Stimulated activated CD8-positive, alpha-beta memory T cell treated with anti-CD3 and anti-CD28 coated beads, Interleukin-2, amount 100 ng/mL, for 1 hour (primary cell): ENCODE measurements at places on chromosomes 7 and 10.

GRCh38 chr7:24172856-24173255 lies 111.1 kb upstream of the NPY start:
- DNase-seq = no peak

DNA sequence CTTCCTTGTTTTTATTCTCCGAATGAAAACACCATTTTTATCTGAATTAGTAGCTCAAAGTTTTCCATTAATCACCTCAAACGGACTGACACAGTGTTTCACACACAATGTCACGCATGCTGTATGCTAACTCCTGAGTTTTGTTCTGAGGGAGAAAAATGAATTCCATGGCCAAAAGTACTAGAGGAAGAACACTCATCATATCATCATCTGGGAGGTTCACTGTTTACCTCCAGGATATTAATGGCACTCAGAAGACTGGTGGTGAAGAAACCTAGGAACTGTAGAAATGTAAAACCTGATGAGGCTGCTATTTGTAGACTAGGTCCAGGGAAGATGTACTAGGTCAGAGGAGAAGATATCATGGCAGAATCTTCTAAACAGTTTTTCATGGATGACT lies 395.6 kb upstream of the ETV1 start:
- no peak for DNase-seq

DNA sequence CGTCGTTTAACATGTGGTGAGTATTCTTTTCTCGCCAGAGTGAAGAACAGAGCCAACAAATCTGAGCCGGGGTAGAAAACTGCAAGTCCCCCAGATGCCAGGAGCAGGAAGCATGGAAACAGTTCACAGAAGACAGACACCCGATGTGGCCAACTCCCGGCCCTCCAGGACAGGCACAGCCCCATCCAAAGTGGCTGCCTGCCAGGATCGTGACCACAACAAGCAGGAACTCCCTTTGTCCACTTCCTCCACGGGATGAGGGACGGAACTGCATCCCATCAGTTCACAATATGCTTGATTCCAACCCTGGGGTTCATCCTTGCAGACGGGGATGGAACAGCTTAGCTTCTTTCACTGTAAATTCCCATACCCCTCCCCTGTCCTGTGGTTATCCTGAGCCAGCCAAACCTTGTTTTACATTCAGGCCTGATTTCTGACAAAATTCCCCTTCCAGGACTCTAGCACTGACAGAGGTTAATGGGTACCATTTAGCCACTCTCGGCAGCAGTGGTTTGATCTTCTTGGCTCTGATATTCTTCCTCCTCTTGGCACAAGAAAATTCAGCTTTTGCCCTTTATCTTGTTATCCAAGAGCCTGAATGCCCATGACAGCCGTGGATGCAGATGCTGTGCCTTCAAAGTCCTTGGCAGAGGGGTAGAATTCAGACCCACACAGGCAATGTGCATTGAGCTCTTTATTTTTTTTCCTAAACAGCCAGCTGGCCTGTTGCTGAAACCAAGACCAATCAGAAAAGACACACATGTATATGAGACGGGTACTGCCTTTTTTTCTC lies 105.5 kb upstream of the FAM204A start:
- no peak for DNase-seq

GRCh38 chr10:24661376-24661775 lies 62.3 kb downstream of the ARHGAP21 start:
- DNase-seq = no peak

DNA sequence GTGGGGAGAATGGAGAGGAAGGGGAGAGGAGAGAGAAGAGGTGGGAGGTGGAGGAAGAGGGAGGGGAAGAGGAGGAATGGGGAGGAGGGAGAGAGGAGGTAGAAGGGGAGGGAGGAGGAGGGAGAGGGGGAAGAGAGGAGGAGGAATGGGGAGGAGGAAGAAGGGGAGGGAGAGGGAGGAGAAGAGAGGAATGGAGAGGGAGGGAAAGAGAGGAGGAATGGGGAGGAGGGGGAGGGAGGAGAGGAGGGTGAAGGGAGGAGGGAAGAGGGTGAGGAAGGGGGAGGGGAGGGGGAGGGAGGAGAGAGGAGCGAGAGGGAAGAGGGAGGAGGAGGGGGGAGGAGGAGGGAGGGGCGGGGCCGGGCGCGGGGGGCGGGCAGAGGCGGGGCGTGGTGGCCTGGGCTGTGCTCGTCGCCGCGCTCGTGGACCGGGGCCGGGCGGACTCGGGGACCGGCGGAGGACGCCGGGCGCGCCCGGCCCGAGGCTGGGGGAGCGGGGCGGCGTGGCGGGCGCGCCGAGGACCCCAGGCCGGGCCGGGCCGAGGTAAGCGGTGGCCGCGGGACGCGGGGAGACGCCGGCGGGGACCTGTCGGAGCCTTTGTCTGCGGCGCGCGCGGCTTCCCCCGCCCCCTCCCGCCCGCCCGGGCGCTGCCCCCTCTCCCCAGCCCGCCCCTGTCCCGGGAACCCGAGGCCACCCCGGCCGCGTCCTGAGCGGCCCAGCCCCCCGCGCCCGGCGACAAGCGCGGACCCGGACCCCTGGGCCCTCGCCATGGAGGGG lies at the start of gene SLC29A4:
Gene SLC29A4 (plus strand): TSS at position 401 of the 774 bp plus-strand sequence. CDS start 4,874 bp downstream, outside the sequence.
- DNase-seq = no peak

- DNase-seq = peak; percentile 54
Measured at GRCh38 chr7:2417981-2418481, 14.6 kb downstream of the CHST12 start.

DNA sequence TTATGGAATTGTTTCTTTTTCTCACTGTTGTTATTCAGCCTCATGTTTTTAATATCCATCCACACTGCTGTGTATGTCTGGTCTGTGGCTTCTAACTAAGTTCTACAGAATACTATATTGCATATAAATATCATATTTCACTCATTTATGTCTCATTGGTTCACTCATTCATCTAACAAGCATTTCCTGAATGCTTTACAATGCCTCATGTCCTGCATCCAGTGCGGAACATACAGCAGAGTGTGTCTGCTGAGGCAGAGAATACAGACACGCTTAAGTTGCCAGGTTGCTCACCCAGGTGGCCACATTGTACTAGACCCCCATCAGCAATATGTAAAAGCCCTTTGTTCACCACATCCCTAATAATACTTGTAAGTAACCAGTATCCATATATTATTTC lies 111.8 kb upstream of the CNTNAP2 start:
- DNase-seq = no peak

- no peak for DNase-seq
Measured at GRCh38 chr10:69479240-69480067, 28.2 kb downstream of the TSPAN15 start.

DNA sequence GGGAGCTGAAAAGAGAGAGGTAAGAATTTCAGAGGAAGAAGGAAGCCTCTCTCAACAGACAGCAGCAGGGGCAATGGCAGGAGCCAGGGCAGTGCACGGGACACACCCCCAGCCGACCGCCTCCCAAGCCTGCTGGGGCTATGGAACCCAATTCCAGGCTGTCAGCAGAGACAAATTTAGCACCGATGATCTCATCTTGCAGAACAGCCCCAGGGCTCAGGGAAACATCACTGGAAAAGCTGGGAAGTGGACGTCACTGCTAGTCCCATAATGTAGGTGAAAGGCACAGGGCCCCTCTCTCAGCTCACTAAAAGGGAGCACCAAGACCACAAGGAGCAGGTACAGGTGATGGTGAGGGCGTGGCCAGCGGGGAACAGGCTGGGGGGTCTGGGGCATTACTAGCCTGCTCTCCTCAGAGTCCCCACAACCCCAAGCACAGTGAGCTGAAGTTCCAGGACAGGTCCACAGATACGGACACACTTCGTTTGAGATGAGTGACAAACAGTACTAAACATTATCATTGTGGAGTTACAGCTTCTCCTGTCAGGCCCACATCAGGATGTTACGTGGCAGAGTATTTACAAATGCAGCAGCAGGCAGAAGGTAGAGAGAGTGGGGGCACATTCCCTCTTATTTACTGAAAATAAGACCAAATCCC lies 103.7 kb downstream of the PLXNA4 start:
- no peak for DNase-seq

DNA sequence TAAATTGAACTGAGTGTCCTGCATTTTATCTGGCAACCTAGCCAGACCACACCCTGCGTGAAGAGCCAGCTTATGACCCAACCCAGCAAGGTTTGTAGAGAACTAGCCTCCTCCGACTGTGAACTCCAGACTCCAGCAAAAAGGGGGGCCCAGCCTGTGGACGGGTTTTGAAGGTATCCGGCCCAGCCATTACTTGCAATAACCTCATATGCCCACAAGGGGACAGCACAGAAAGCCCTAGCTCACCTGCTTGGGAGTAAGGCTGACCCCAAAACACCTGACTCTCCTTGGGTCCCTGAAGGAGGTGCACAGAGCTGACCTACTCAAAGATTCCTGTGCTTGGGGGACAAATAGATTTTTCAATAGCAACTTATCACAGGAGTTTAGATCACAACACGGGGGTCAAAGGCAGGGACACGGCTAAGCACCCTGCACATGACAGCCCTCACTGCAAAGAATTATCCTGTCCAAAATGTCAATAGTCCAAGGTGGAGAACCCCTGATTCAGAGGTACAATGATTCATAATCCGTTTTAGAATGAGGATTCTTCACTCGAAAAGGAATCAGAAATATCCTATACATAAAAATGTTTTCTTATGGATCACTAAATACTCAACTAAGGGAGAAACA lies 4.6 kb downstream of the TRPV6 start:
- no peak for DNase-seq

DNA sequence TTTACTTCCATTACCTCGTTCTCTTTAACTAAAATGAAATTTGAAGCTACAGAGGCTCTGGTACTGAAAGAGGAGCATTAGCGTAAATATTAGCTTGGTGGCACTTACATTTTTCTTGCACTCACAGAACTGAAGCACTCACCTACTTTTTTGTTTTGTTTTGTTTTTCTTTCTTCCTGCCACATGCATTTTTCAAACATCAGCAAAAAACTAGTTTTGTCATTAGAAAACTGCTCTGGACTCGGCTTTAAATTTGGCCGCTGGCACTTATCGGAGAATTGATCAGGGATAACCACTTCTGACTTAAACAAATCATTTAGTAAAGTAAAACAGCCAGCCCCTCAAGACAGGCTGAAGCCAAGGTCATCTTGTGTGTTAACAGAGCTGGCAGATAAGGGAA lies 216.3 kb downstream of the SFMBT2 start:
- no peak for DNase-seq

DNA sequence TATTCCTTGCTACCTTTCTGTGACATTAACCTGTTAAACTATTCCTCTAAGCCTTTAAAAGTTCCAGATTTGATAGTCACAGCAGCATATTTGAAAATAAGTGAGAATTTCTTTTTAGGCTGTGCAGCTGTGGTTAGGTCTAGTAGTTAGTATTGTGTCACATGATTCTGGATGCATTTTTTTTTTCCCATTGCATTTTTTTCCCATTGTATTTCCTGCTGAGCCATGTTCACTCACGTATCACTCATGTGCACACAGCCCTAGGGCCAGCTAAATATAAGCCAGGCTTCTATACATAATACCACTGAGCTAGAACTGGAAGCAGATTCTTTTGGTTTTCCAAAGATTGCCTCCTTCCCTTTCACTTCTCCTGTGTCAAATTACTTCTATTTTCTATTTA lies 37.4 kb downstream of the DNAJC9 start:
- DNase-seq = no peak

DNA sequence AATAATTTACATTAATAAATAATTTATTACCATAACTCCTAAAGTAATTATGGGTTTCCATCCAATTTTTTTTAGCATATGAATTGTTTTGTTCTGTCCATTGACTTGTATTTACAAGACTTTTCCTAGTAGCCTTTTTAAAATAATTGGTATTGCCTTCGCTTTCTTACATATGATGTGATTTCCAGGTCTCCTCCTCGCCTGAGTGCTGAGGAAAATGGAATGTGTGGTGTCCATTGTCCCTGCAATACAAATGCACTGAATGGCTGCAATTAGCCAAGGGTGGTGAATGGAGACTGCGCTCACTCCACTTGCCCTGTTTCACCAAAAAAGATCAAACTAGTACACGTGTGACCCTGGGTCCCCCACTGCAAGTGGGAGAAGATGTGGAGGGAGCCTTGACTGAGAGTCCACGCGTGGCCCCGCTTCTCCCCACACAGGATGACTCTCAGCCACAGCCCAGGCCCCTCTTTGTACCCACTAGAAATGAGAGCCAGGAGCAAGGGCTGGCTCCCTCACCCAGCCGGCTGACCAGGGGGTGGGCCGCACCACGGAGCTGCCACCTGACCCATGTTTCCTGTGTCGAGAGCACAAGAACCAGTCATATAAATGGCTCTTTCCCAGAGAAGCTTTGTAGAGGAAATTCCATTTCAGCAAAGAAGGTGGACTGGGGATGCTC lies 52.6 kb downstream of the FAM53B start:
- DNase-seq = no peak

DNA sequence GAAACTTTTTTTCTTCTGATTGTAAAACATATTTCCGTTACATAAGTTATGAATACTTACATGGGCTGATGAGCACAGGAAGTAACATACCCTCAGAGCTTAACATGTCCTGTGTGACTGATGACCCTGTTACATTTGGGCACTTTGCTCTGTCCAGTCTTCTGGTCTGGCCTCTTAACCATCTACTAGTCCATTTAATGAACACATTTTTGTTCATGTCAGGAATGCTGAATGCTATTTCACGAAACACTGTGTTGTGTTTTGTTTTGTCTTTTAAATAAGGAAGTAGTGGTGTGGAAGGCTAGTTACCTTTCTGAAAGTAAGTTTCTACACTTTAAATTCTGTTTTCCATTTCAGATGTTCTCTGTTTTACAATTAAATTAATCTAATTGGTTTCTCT lies 77.7 kb downstream of the RBM33 start:
- DNase-seq = no peak

DNA sequence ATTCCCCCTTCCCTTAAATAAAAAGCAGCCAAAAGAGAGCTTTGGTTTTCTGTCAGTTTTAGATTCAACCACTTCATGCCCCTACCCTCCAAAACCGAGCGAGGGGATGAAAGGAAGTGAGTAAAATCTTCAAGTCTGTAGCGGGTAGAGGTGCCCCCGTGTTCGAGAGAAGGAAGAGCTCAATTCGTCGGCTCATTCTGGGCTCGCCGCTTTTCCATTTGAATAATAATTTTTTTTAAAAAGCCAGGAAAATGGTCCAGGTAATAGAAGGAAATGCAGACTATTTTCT lies 436.2 kb upstream of the GALNT17 start:
- no peak for DNase-seq

DNA sequence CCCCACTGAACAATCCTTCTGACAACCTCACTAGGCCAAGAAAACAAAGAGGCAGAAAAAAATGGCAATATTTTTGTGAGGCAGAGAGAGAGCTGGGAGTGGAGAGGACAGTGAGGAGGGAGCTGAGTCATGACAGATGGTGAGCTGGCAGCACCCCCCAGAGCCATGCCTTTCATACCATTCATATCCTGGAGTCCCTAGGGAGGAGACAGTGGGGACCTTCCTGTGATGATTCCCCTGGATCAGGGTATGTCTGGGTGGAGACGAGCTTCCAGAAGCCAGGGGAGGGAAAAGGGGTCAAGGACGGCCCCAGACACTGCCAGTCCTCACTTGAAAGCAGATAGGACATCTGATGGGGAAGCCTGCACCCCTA lies 160.5 kb downstream of the ADAM12 start:
- DNase-seq = no peak

GRCh38 chr10:29598851-29599311 lies 35.9 kb downstream of the SVIL start:
- no peak for DNase-seq

- DNase-seq = no peak
Measured at GRCh38 chr10:6699336-6699735, 119.3 kb upstream of the PRKCQ start.

GRCh38 chr7:128909625-128910568 lies 612 bp downstream of the KCP start:
- DNase-seq = no peak
